ENCODE measurements at places on chromosomes 4 and X.

DNA sequence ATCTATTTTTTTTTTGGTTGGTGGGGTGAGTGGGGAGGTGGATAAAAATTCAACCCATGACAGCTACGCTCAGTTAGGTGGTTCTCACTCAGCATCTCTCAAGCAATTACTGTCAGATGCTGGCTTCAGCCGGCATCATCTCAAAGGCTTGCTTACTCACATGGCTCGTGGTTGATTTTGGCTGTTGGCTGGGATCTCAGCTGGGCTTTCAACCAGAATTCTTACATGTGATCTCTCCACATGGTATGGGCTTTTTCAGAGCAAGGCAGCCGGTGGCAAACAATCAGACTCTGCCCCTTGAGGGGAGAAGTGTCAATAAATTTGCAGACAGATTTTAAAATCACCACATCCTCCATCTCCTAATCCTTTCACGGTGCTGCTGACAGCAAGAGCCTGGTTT lies 47.2 kb downstream of the SLC34A2 start:
- H3K36me3 ChIP-seq: no peaks in the 10 kb centered on the region
- no peaks in the 10 kb centered on the region for H3K27me3 ChIP-seq
- no peak overlapping the region for H3K27ac ChIP-seq
- H3K4me3 ChIP-seq: no peak overlapping the region
- DNase-seq: no peak

DNA sequence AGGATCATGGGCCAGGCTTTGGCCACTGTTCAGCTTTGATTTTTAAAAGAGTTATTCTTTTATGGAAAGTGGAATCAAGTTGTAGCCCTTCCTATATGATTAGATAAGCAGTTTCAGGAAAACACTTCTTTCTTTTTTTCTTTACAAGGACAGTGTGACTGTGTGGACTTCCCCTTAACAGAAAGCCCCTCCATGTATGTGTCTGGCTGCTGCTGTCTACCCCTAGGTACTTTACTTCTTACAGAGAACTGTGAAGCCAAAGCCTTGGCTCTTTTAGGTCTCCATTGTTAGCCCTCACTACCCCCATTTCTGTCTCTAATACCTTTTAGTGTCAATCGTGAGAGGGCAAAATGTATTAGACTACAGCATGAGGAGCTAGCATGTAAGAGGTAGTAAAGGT lies 19.1 kb downstream of the VSIG1 start:
- no peak for DNase-seq
- no peaks in the 10 kb centered on the region for H3K36me3 ChIP-seq
- H3K27ac ChIP-seq: no peak overlapping the region
- H3K4me3 ChIP-seq: no peak overlapping the region
- no peaks in the 10 kb centered on the region for H3K4me1 ChIP-seq

DNA sequence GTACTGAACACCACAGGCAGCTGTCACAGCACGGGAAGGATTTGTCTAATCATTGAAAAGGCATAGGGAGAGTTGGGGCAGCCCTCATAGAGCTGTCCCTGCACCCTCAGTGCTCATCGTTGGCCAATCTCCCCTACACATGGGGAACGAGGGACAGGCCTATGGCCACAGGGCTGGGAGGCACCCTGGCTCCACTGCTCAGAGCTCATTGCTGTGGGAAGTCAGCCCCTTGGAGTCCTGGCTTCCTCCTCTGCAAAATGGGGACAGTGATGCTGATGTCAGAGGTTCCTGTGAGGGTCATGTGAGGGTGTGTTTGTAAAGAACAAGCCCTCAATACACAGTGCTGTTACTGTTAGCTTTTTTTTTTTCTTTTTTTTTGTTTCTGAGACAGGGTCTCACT lies 19.3 kb upstream of the HTRA3 start:
- no peak overlapping the region for H3K4me3 ChIP-seq
- H3K27me3 ChIP-seq: no peaks in the 10 kb centered on the region
- H3K4me1 ChIP-seq: no peaks in the 10 kb centered on the region
- no peak for DNase-seq

- H3K4me1 ChIP-seq: no peaks in the 10 kb centered on the region
- H3K36me3 ChIP-seq: no peaks in the 10 kb centered on the region
- H3K27me3 ChIP-seq: no peaks in the 10 kb centered on the region
- no peak overlapping the region for H3K4me3 ChIP-seq
- H3K27ac ChIP-seq: no peak overlapping the region
Observed at GRCh38 chr4:133355633-133356032, 206.5 kb downstream of the PCDH10 start.

GRCh38 chr4:47017494-47017893 lies 13.9 kb upstream of the GABRB1 start:
- H3K4me1 ChIP-seq: no peaks in the 10 kb centered on the region
- no peak overlapping the region for H3K27ac ChIP-seq
- no peak overlapping the region for H3K4me3 ChIP-seq
- H3K27me3 ChIP-seq: peaks cover 12% of the 10 kb centered on the region
- DNase-seq: no peak
- H3K36me3 ChIP-seq: no peaks in the 10 kb centered on the region

GRCh38 chrX:17499512-17499911 lies 124.5 kb downstream of the NHS start:
- no peak overlapping the region for H3K27ac ChIP-seq
- H3K4me1 ChIP-seq: no peaks in the 10 kb centered on the region
- H3K27me3 ChIP-seq: no peaks in the 10 kb centered on the region
- no peak overlapping the region for H3K4me3 ChIP-seq
- no peak for DNase-seq
- H3K36me3 ChIP-seq: no peaks in the 10 kb centered on the region

- no peaks in the 10 kb centered on the region for H3K27me3 ChIP-seq
- H3K4me3 ChIP-seq: no peak overlapping the region
- DNase-seq: no peak
Observed at GRCh38 chr4:94216394-94216793, 8.7 kb downstream of the SMARCAD1 start.

DNA sequence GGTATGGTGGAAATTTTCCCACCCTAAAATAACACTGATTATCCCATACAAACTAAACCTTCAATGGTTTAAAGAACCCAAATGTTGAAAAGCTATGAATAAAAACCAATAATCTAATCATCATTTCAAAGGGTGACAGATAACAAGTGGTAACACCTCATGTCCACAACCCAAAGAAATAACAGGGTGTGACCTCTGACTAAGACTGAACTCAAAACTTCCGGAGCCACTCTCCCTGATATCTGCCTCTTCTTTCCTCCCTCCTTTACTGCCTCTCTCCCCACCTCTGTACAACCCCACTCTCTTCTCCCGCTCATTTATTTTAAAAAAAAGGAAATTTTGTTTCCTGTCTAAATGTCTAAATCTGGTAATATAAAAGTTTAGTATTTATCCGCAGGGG lies 11.5 kb downstream of the FBXW7 start:
- peaks cover 48% of the 10 kb centered on the region for H3K4me1 ChIP-seq
- H3K27ac ChIP-seq: peak overlapping the region; percentile 44
- H3K27me3 ChIP-seq: no peaks in the 10 kb centered on the region
- H3K4me3 ChIP-seq: no peak overlapping the region
- no peak for DNase-seq
- peaks cover 29% of the 10 kb centered on the region for H3K36me3 ChIP-seq

- no peaks in the 10 kb centered on the region for H3K36me3 ChIP-seq
- no peaks in the 10 kb centered on the region for H3K27me3 ChIP-seq
- no peaks in the 10 kb centered on the region for H3K4me1 ChIP-seq
- no peak for DNase-seq
- H3K27ac ChIP-seq: no peak overlapping the region
Observed at GRCh38 chr4:14592950-14593349, 409.3 kb upstream of the CPEB2 start.

DNA sequence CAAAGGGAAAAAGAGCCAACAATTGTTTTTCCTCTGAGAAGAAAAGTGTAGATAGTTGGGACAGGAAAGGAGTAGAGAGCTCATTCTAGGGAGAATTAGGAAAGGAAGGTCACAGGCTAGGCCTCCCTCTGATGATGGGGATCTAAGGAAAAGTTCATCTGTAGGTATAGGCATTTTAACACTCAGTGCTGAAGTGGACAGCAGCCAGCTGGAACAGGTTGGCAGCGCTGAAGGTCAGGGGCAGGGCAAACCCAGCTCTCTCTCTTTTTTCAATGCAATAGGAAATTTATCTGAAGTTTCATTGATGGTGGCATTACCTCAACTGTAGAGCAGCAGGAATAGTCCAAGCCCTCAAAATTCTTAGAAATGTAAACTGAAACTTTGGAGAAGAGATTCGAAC lies 98.5 kb upstream of the ETNPPL start:
- H3K27me3 ChIP-seq: no peaks in the 10 kb centered on the region
- H3K36me3 ChIP-seq: no peaks in the 10 kb centered on the region
- no peak overlapping the region for H3K27ac ChIP-seq
- DNase-seq: no peak

DNA sequence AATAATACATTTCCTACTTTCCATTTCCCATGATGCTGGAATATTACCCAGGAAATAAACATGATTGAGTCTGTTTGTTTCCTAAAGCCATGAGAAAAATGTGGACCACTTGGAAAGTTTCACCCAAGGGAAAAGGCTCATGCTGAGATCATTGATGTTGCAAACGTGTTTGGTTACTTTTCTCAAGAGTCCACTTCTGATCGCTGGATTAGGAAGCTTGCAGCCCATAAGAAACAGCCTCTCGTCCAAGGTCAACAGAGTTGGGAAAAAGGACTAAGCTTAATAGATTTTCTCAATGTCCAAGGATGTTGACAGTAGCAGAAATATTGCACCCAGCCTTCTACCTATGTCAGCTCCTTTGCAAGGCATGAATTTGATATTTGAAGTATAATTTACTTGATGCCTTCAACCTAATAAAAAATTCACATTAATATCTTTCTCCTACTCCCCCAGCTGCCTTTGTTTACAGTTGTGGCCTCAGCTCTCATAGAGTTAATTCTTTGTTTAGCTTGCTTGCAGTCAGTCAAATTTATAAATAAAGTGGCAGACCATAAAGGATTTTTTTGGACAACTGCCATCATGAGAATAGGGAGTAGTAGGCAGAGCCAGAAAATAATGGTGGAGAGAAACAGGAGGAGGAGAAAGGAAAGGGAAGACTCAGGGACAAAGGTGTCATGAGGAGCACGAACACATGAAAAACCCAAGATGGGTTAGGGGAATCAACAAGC lies 65.6 kb upstream of the BLTP1 start:
- H3K27ac ChIP-seq: no peak overlapping the region
- no peaks in the 10 kb centered on the region for H3K4me1 ChIP-seq
- H3K36me3 ChIP-seq: no peaks in the 10 kb centered on the region
- H3K27me3 ChIP-seq: peaks cover 15% of the 10 kb centered on the region

DNA sequence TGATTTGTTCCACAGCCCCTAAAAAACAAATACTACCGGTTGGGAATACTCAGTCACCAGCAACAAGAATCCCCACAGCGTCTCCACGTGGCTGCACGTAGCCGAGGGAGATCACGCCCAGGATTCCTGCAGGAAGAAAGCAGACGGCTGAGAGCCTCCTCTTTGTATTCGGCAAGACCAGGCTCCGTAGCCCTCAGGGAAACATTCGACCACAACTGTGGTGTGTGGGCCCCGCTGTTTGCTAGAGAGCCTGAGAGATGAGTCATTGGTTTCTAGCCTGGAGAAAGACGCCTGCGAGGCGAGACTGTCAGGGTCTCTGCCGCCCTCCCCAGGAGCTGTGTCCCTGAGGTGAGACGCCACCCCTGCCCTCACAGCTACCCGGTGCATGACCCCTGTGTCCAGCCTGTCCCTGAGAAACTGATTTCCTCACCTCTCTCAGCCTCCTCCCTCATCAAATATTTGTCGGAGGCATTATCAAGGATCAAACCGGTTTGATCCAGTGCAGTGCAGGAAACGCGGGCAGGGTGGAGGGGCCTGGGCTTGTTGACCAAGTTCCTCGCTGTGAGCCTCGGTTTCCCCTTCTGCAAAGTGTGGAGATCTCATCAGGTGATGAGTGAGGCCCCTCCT lies 4.7 kb upstream of the S100P start:
- H3K36me3 ChIP-seq: peaks cover 48% of the 10 kb centered on the region
- H3K4me3 ChIP-seq: peak overlapping the region; percentile 81
- H3K27ac ChIP-seq: peak overlapping the region; percentile 91
- H3K27me3 ChIP-seq: no peaks in the 10 kb centered on the region
- H3K4me1 ChIP-seq: peaks cover 85% of the 10 kb centered on the region

DNA sequence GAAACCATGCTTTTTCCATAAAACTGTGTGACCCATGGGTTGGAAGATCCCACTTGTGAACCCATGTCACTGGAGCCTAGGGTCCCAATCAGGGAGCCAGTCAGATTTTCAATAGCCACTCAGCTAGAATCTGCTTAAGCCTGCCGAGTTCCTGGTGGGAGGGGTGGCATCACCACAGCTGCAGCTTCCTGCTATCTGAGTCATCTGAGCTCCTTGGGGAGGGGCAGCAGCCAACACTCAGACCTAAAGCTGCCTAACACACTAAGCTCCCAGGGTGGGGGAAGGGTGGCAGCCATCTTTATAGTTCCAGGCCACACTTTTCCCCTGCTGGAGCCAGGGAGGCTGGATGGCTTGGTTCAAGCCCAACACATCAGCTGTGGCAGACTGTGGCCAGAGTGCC lies 350.1 kb downstream of the C4orf33 start:
- H3K4me1 ChIP-seq: no peaks in the 10 kb centered on the region
- H3K4me3 ChIP-seq: no peak overlapping the region
- no peaks in the 10 kb centered on the region for H3K36me3 ChIP-seq

GRCh38 chr4:98939892-98940298 lies 11.0 kb upstream of the EIF4E start:
- H3K4me1 ChIP-seq: peaks cover 9% of the 10 kb centered on the region
- no peak overlapping the region for H3K4me3 ChIP-seq
- no peaks in the 10 kb centered on the region for H3K27me3 ChIP-seq
- H3K36me3 ChIP-seq: no peaks in the 10 kb centered on the region

GRCh38 chrX:29471829-29472228 lies 743.5 kb upstream of the MAGEB2 start:
- no peak for DNase-seq
- H3K4me3 ChIP-seq: no peak overlapping the region
- H3K27ac ChIP-seq: no peak overlapping the region
- H3K36me3 ChIP-seq: no peaks in the 10 kb centered on the region

- no peak overlapping the region for H3K4me3 ChIP-seq
- H3K4me1 ChIP-seq: no peaks in the 10 kb centered on the region
- H3K27me3 ChIP-seq: no peaks in the 10 kb centered on the region
- no peaks in the 10 kb centered on the region for H3K36me3 ChIP-seq
- DNase-seq: no peak
- no peak overlapping the region for H3K27ac ChIP-seq
Observed at GRCh38 chr4:123892368-123892976, 495.9 kb downstream of the SPRY1 start.

DNA sequence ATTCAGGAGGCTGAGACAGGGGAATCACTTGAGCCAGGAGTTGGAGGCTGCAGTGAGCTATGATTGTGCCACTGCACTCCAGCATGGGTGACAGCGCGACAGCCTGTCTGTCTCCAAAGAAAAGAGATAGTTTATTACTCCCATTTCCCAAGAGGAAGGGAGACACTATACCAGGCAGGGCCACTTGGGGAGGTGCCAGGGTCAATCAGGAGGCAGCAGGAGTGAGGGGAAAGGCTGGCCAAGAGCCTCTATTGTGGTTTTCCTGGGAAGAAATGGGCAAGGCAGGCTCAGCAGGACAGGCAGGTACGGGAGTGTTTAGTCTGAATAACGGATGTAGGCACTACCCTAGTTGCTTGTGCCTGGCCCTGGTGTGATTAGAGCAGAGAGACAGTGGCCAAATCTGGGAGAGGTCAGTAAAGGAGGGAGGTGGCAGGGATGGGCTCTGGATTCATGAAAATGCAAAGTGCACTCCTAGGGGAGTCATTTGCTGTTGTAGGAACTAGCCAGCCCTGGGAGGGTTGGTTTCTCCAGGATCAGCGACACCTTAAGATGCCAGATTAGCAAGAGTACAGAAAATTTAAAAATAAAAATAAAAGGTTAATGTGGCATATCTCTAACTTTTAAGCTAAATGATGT lies 20.2 kb upstream of the CDKN2AIP start:
- DNase-seq: no peak
- H3K36me3 ChIP-seq: no peaks in the 10 kb centered on the region
- peaks cover 12% of the 10 kb centered on the region for H3K4me1 ChIP-seq
- H3K4me3 ChIP-seq: no peak overlapping the region
- H3K27ac ChIP-seq: no peak overlapping the region

All from activated CD8-positive, alpha-beta T cell treated with anti-CD3 and anti-CD28 coated beads, Interleukin-2, amount 10 ng/mL, durations not matched to agents 7 days and 5 days (primary cell).